ENCODE measurements at places on chromosomes 3 and 15.

DNA sequence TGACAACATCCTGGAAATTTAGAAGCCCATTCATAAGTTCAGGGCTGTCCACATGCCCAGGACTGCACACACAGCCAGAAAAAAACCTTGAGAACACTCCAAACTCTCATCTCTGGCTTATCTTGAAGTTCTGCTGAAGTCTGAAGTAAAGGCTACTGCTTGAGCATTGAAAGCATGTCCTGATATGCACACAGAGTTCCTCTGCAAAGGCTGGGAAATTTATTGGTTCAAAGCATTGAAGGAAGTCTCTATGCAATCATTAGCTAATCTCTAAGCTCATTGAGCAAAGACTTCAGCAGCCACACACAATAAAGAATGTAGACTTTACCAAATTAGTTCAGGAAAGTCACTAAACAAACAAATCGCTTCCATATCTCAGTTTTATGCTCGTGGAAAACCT lies 162.0 kb upstream of the STT3B start:
- DNase-seq, result no peak

DNA sequence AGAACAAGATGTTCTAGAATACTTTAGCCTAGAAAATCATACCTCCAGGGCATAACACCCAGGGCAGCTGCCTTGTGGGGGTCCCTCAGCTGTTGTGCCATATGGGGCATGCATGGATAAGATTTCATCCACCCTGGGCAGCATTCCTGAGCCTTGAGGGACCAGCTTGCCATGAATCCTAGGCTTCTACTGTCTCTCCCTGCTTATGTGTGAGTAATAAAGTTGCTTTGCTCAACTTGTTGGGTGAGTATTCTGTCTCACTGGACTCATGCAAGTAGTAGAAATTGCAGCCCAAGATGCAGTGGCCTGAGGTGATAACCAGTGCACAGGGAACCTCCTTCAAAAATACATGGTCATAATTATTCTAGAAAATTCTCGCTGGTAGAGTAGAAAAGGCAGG lies 52.1 kb upstream of the EPHB1 start:
- no peak for DNase-seq

DNA sequence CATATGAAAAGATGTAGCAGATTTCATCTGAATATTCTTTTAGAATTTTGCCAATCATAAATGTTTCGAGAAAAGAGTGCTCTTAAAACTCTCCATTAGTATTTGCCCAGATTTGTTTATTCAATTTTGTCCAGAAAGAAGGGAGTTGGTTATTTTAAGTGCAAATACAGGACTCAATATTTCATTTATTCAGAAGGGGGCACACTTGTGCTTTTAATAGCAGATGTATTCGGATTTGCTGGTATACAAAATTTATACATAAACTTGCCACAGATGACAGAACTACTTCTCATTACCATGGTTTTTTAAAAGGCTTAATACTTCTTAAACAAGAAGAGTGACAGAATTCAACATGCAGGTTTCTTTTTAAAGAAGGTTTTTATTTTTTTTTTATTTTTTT lies 69.8 kb upstream of the GRM7 start:
- no peak for DNase-seq

GRCh38 chr3:83034806-83035703 lies 1273.6 kb upstream of the GBE1 start:
- DNase-seq, result no peak

GRCh38 chr3:43876648-43877047 lies 185.9 kb downstream of the ABHD5 start:
- no peak for DNase-seq

DNA sequence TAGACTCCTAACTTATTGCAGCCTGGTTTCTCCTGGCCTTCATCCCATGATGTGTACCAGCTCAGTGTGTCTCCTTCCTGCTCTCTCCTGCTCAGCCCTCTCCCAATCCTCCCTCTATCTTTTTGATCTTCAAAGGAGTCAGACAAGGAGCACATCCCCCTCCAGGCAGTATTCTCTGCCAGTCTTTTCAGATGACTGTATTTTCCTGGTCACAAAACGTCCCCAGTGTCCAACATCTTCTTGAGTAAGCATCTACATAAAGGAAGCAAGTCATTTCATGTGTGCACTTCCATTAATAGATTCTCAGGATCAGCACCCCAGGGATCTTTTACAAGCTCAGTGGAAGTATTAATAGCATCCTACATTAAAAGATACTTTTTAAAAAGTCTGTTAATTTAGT lies 148.9 kb upstream of the THBS1 start:
- DNase-seq, result no peak

- DNase-seq, result no peak
Observed at GRCh38 chr3:45185052-45185451, 38.9 kb upstream of the CDCP1 start.

- no peak for DNase-seq
Observed at GRCh38 chr15:89876396-89877082, 17.3 kb downstream of the AP3S2 start.

DNA sequence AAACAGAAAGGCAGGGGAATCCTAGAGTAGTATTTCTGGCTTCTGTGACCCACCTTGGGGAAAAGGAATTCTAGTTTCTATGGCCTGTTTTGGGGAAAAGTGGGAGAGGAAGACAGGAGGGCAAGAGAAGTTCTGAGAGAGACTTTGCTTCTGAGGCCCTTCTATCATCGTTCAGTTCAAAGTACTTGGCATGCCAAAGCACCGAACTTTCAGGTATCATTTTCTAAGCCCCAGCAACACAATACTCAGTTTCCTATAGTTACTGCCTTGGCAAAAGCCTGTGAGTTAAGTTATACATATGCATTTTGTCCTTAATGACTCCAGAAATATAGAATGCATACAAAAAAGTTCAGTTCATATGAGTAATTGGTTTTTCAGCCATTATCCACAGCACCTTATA lies 74.1 kb upstream of the CHD2 start:
- DNase-seq, result no peak

DNA sequence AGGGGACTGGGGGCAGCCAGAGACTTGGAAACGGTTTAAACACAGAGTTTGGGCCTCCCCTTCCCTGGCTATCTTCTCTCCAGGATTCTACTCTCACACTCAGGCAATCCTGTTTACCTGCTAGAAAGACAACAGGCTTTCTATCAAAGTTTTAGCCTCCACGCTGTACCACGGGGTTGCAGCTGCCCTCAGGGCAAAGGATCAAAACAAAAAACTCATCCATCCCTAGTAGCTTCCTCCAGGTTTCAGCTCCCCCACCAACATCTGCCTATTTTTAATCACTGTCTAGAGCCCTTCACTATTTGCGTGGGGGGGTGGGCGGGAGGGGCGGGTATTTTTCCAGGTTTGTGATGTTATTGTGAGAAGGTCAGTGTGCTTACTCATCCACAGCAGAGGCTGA lies 286.8 kb upstream of the TRIM42 start:
- DNase-seq, result no peak

GRCh38 chr15:54840621-54841398 lies 355.9 kb downstream of the RSL24D1 start:
- no peak for DNase-seq

DNA sequence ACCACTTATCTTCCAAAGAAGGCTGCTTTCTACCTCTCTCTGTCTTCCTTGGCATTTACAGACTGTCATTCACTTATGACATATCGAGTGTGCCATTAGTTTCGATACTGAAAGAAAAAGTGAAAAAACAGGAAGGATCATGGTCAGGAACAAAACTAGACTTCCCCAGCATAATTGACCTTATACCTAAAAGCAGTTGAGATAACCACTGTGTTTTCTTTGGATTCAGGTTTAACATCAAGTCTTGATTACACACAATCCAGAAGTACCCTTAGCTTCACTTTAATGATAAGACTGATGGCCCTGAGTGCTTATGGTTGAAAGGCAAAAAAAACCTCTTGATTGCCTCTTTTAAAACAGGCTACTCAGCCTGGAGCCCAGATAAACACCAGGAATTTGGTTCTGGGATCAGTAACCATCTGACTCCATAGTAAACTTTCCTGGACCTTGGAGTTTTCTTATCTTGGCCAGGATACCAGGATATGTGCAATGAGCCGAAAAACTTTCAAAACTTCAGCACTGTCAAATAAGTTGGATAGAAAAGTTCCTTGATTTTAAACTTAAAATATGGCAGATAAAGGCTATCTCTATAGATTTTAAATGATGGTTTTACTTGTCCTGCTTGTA lies 5.0 kb upstream of the UACA start:
- DNase-seq, result no peak

- no peak for DNase-seq
Observed at GRCh38 chr3:492586-493316, 296.2 kb downstream of the CHL1 start.

DNA sequence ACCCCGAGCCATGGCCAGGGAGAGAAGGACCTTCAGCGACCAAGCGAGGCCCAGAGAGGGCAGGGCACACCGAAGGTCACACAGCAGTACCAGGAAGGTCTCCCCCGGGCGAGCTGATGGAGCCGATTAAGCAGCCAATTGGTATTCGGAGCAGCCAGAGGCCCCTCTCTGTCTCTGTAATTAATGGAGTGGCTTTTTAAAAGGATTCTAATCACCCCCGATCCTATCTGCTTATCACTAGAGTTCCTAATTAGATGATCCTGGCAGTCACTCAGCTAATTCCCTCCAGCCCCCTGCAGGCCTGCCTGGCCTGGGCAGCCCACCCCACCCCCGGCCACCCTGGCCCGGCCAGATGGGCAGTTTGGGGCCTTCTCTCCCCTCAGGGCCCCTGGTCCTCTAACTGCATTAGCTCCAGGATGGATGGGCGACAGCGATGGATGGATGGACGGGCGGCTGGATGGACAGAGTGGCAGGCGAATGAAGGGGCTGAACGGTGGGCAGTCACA lies 1.6 kb upstream of the DNAJB8 start:
- DNase-seq, result no peak

- peak; percentile 21 for DNase-seq
Observed at GRCh38 chr15:90060797-90061196, 41.5 kb downstream of the IDH2 start.

GRCh38 chr3:133893683-133894352 lies 1.9 kb downstream of the RAB6B start:
- DNase-seq, result no peak

DNA sequence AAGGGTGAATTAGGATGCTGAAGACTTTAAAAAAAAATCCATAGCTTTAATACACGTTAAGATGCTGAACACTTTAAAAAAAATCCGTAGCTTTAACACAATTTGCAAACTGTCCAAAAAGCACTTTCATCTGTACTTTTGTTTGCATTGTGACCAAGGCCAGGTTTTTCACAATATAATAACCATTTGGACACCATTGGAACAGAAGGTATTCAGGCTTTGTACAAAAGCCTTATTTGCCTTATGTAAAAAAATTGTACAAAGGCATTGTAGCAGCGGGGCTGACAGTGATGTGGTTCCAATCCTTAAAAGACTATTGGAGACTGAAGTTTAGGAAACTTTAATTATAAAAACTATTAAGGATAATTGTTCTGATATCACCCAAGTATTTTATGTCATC lies 15.2 kb upstream of the ICE2 start:
- DNase-seq, result no peak

DNA sequence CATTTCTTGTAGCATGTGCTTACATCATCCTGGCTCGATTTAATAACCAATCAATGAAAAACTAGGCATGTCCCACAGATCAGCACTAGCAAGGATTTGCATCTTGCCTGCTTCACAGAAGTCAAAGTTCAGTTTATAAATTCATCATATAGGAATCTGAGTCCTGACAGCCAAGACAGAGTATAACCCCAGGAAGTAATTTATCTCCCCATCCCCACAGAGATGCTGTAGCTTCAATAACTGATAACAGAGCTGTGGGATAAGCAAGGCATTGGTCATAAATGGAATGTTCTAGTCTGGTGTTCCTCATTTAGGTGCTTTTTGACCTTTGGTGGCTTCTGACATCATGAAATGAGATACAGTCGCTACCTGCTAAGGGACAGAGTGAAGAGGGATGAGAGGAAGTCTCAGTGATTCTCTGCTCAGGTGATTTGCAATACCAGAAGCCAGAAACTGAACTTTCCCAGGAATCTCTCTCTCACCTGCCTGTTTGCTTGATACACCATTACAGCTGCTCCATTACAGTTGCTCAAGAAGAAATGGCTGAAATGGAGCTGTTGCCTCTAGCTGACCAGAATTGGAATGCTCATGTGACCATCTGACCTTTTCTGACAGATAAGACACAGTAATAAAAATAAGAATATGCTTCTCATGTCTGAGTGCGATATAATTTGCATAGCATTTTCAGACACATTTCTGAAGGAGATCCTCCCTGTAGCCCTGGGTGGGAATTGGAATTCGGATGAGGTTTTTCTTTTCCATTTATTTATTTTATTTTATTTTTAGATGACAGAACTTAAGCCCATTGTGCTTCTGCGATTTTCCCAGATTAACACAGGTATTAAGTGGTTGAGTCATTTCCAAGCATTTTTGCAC lies 217.1 kb upstream of the KCNMB2 start:
- DNase-seq, result no peak

DNA sequence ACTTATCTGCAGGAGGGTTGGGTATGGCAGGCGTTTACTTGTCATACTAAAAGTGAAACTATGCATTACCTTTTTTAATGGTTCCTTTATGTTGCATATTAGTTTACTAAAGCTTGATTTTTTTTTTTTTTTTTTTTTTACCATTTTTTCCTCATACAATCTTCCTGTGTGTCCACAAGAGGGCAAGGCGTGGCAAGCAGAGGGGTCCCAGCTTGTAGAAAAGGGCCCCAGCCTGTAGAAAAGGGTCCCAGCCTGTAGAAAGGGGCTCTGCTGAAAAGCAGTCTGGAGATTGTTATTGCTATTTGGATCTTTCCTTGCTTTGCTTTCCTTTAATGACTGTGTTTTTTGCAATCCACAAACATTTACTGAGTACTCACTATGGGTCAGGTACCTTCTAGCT lies 21.9 kb downstream of the MKRN2 start:
- no peak for DNase-seq

- no peak for DNase-seq
Observed at GRCh38 chr3:127736801-127737539, 64.2 kb downstream of the ABTB1 start.

DNA sequence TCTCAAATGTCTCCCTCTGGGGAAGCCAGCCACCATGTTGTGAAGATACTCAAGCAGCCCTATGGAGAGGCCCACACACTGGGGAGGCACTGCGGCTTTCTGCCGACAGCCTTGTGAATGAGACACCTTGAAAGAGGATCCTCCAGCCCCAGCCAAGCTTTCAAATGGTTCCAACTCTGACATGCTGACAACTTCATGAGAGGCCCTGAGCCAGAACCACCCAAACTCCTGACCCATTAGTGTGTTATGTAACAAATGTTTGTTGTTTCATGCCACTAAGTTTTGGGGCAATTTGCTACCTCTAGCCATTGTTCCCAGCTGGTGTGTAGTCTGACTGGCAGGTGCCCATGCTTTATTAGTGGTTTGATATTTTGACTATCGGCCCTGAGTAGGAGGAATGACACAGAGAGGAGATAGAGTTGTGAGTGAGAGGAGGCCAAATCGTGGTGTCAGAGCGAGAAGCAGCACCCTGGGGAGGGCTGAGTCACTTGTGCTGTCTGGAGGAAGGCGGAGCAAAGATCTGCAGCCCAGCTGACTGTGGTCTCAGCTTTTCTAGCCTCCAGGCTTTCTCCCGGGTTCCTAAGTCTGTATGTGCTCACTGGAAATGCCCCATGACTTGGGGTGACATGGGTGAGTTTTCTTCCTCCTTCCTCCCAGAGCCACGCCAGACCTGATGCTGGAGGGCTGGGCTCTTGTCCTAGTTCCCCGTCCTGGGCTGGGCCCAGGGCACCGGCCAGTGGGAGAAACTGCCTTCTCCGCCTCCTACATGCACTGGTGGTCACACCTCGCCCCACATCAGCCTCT lies 56.7 kb upstream of the BLM start:
- DNase-seq, result peak; percentile 94

GRCh38 chr3:122977746-122978466 lies 49.7 kb downstream of the SEMA5B start:
- DNase-seq, result peak; percentile 59

All from fibroblast of mammary gland (primary cell).